ENCODE measurements at places on chromosomes 1 and 21. TPM values are rescaled to one million over a fixed set of nuclear protein-coding genes. Genes with fewer than 3 reads are reported as not detected.
A peak's percentile ranks its signal among the peaks of the same experiment; 100 is the strongest.

RGS1 gene
- total RNA-seq, result 1.1 TPM

GRCh38 chr1:167904652-167905130 is 9.2 kb downstream of the ADCY10 start:
- H3K36me3 ChIP-seq, result no peaks in the 10 kb centered on the region
- H3K27ac ChIP-seq, result no peak overlapping the region
- no peak overlapping the region for H3K4me3 ChIP-seq
- no peak for DNase-seq
- H3K27me3 ChIP-seq, result no peaks in the 10 kb centered on the region
- peaks cover 15% of the 10 kb centered on the region for H3K4me1 ChIP-seq

- DNase-seq, result no peak
- H3K27me3 ChIP-seq, result no peaks in the 10 kb centered on the region
- peaks cover 17% of the 10 kb centered on the region for H3K36me3 ChIP-seq
- peak overlapping the region; percentile 73 for H3K4me3 ChIP-seq
- H3K27ac ChIP-seq, result peak overlapping the region; percentile 45
- peaks cover 16% of the 10 kb centered on the region for H3K4me1 ChIP-seq
These were observed 2.7 kb downstream of the DDX20 start for GRCh38 chr1:111758373-111758772.

GRCh38 chr1:41045740-41046139 is 24.2 kb upstream of the SLFNL1 start:
- no peak overlapping the region for H3K27ac ChIP-seq
- H3K4me3 ChIP-seq, result no peak overlapping the region
- H3K27me3 ChIP-seq, result no peaks in the 10 kb centered on the region

DNA sequence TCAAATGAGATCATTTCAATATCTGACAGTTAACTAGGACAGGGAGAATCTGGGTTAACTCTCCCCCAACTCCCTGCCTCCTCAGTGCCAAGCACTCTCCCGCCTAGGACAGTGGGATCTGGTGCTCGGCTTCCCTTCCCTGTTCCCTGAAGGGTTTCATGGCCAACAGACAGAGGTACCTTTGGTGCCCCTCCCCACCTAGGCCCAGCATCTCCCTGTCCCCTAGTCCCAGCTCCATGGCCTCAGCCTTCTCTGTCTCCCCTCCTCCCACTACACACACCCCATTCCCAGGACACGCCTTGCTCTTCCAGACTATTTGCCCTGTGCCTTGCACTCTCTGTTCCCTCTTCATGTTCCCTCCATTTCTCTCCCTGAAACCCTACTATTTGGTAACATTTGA is 77.1 kb downstream of the CD247 start:
- no peaks in the 10 kb centered on the region for H3K36me3 ChIP-seq
- H3K27me3 ChIP-seq, result peaks cover 43% of the 10 kb centered on the region
- H3K4me3 ChIP-seq, result no peak overlapping the region
- peak; percentile 50 for DNase-seq
- H3K4me1 ChIP-seq, result peaks cover 14% of the 10 kb centered on the region
